ENCODE measurements at places on chromosomes 4 and X.
A peak's percentile ranks its signal among the peaks of the same experiment; 100 is the strongest.

- DNase-seq: no peak
Measured at GRCh38 chr4:46975812-46976553, 17.4 kb downstream of the GABRA4 start.

DNA sequence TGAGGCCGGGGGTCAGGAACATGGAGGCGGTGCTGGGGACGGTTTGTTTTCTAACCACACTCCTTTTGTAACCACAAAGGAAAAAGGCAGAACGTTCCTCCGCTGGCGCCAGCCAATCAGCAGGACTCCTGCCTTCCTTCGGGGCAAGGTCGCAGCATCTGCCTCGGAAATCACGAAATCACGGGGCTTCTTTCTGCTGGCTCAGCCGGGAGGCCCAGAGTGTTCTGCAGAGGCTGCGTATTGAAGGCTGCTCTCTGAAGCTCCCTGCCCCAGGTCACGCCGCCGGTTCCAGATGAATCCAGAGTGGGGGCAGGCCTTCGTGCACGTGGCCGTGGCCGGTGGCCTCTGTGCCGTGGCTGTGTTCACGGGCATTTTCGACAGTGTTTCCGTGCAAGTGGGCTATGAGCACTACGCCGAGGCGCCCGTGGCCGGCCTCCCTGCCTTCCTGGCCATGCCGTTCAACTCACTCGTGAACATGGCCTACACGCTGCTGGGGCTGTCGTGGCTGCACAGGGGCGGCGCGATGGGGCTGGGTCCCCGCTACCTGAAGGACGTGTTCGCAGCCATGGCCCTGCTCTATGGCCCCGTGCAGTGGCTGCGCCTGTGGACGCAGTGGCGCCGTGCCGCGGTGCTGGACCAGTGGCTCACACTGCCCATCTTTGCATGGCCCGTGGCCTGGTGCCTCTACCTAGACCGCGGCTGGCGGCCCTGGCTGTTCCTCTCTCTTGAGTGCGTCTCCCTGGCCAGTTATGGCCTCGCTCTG lies 9.4 kb downstream of the TMEM187 start:
- DNase-seq: no peak

DNA sequence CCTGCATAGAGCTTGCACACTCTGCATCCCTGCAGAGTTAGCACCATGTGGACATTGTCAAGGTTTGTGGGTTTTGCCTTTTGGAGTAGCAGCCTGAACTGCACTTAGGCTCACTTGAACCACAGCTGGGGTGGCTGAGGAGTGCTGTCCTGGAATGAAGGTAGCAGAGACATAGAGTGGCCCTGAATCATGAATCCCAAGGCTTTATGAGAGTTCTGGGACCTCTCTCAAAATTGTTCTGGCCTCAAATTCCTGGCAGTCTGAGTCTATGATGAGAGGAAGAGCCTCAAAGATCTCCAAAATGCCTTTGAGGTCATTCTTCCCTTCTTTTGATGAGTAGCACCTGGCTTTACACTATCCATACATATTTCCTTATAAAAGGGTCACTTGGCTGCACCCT lies 37.1 kb upstream of the ADH1C start:
- peak; percentile 48 for DNase-seq

GRCh38 chrX:12210196-12210815 lies 72.0 kb downstream of the FRMPD4 start:
- DNase-seq: peak; percentile 76

DNA sequence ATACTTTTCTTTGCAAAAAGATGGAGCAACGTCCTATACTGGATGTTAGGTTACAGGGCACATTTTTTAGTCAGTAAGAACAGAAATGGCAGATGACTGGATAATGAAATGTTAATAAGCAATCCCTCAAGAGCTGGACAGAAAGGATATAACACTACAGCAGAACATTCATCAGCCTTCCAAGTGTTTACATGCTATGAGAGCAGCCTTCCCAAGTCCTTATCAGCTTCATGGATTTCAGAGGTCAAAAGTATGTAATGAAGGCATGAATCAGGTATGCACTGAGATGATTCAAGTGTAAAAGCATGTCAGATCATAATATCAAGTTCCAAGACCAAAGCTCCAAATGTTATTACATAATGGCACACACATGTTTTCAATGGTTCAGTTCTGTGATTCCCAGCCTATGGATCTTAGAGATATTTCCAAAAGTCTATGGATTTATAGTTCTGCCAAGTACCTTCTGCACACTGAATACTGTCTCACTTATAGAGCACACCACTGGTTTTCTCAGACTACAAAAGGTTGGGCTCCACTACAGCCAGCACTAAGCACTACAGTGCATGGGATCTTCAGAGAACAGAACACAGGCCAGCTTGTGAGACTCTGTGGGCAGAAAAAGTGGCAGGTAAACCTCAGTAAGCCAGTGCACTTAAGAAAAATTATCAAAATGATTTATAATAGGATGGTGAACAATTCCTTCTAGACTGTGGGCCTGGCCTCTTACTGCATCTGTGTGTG lies 49.2 kb downstream of the GPC4 start:
- DNase-seq: peak; percentile 74

GRCh38 chr4:99088023-99088449 lies 552 bp downstream of the ADH5 start:
- peak; percentile 68 for DNase-seq

DNA sequence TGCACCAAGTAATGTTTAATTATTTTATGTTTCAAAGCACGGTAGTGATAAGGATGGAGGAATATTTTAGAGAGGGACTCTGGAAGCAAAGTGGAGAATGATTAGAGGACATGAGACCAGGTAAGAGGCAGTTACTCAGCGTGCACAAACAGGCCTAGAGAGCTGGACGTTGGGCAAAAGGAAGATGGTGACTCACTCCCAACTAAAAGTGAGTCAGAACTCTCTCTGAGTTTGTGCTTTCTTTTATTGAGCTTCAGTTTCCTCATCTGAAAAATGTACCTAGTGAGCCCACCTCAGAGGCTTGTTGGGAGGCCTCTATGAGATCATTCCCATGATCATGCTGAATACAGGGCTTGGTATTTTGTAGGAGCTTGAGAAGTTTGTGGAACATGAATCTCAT lies 1.6 kb upstream of the ZC4H2 start:
- no peak for DNase-seq

DNA sequence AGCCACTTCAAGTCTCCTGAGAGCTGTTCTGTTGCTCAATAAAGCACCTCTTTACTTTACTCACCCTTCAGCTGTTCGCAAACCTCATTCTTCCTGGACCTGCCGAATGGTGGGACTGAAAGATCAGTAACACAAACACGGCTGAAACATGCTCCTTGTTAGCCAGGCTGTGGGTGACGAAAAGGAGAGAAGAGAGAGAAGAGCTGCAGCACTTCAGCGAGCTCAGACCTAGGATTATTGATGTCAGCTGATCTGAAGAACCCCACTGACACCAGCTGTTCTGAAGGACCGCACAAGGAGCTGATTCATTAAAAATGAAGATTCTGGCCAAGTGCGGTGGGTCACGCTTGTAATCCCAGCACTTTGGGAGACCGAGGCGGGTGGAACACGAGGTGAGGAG lies 2020.0 kb upstream of the ADGRL3 start:
- DNase-seq: no peak

DNA sequence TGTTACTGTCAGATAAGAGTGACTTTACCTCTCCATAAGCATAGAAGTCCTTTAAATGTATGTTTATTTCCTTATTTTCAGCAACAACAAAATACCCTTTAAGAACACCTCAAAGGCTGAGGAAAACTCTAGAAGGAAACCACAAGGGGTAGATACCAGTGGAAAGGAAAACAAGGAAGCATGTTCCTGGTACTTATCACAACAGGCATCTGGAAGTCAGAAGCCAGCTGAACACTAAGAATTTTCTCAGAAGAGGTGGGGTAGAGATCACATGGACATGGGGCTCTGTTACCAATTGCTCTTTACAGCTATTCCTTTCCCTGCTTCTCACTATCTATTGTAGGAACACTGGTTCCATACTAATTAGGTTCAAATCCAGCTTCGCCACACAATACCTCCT lies 51.5 kb upstream of the BEND2 start:
- DNase-seq: no peak

DNA sequence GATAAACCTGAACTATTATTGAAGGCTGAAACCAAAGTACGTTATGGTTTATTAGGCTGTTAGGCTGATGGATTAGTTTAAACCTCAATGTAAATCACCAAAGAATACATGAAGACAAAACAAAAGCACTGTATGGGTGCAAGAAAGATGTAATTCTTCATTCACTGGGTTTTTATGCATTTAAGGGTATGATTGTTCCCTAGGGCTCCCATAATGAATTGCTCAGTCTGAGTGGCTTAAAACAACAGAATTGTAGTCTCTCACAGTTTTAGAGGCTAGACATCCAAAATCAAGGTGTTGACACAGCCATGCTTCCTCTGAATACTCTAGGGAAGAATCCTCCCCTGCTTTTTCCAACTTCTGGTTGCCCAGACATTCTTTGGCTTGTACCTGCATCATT lies 222.8 kb downstream of the TENM3 start:
- no peak for DNase-seq

- peak; percentile 36 for DNase-seq
Measured at GRCh38 chr4:147773261-147774184, 41.6 kb downstream of the ARHGAP10 start.

- DNase-seq: no peak
Measured at GRCh38 chr4:26724534-26724933, 136.1 kb upstream of the STIM2 start.

GRCh38 chr4:180564026-180564425 lies 1679.2 kb upstream of the TENM3 start:
- no peak for DNase-seq

GRCh38 chrX:2478546-2479419 lies 22.0 kb downstream of the DHRSX start:
- DNase-seq: no peak

DNA sequence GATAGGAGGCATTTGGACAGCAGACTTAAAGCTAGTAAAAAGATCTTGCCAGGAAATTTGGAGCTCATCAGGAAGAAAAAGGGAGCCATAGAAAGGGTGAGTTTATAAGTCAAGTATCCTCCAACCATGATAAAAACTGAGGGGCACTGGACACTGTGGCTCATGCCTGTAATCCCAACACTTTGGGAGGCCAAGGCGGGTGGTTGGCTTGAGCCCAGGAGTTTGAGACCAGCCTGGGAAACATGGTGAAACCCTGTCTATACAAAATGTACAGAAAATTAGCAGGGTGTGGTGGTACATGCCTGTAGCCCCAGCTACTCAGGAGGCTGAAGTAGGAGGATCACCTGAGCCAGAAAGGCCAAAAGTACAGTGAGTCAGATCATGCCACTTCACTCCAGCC lies 48.7 kb downstream of the ANTXR2 start:
- no peak for DNase-seq

DNA sequence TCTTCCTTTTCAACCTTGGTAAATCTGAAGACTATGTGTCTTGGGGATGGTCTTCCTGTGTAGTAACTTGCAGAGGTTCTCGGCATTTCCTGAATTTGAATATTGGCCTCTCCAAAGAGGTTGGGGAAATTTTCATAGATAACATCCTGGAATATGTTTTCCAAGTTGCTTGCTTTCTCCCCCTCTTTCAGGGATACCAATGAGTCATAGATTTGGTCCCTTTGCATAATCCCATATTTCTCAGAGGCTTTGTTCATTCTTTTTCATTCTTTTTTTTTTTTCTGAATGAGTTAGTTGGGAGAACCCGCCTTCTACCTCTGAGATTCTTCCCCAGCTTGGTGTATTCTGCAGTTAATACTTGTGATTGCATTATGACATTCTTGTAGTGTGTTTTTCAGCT lies 549.2 kb upstream of the AMOT start:
- DNase-seq: no peak

- no peak for DNase-seq
Measured at GRCh38 chr4:78627046-78627965, 75.7 kb downstream of the ANXA3 start.

DNA sequence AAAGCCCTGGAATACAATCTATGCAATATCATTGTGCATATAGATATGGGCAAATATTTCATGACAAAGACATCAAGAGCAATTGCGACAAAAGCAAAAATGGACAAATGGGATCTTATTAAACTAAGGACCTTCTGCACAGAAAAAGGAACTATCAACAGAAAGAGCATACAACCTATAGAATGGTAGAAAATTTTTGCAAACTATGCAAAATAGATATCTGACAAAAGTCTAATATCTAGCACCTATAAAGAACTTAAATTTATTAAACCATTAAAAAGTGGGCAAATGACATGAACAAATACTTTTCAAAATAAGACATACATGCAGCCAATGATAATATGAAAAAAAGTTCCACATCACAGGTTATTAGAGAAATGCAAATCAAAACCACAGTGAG lies 312.9 kb downstream of the GLUD2 start:
- DNase-seq: no peak

GRCh38 chrX:150352581-150352980 lies 10.5 kb upstream of the MAMLD1 start:
- DNase-seq: peak; percentile 37

DNA sequence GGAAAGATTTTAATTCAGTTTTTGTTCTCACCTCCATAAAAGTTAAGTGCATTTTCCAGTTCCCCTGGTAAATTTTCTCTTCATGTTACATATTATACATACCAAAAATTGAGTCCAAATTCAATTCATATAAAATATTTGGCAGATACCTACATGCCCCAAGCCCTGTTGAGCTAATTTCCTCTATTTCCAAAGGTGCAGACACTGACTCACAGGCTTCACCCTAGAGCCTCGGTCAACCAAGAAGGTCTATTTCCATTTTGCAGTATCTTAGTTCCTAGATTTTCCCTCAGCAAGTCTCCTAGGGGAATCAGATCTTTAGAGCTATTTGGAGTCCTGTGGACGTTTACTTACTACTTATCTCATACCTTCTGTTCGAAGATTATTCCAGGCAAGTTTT lies 174.4 kb downstream of the TSPAN5 start:
- no peak for DNase-seq

DNA sequence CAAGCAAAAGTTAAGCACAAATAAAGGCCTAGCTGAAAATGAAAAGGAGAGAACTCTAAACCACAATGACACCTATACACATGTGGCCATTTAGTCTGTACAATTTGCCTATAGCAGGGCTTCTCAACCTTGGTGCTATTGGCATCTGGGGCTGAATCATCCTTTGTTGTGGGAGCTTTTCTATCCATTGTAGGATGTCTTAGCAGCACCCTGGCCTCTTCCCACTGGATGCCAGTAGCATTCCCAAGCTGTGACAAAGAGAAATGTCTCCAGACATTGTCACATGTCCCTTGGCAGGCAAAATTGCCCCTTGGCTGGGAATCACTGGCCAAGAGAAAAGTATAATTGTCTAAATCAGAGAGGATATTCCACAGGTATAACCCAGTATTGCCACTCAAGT lies 13.5 kb upstream of the PRPS2 start:
- no peak for DNase-seq

GRCh38 chrX:79089896-79090584 lies 54.4 kb upstream of the GPR174 start:
- DNase-seq: no peak

- DNase-seq: no peak
Measured at GRCh38 chr4:138045036-138045435, 197.1 kb downstream of the SLC7A11 start.

DNA sequence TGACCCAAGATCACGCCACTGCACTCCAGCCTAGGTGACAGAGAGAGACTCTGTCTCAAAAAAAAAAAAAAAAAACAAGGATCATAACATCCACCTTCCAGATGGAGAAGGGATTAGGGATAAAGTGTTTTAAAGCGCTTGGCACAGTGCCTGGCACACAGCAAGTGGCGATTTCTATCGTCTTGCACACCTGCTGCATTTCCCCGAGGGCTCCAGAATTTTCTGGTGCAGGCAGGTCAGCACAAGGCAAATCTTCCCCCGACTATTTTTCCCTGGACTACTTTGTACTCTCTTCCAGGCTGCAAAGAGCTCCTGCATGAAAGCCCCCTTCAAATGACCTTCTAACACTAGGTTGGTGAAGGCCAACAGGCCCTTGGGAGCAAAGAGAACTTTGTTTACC lies 57.3 kb downstream of the APBB2 start:
- no peak for DNase-seq

Data from fibroblast of skin of right quadriceps (primary cell).